HEK293T (cell line): ENCODE measurements at places on chromosomes 12 and 14.
A peak's percentile ranks its signal among the peaks of the same experiment; 100 is the strongest.

GRCh38 chr12:113782873-113783272, 183.3 kb downstream of the RBM19 start:
- no peak for DNase-seq

- peak; percentile 55 for DNase-seq
Observed at GRCh38 chr14:20606190-20606901, 15.2 kb upstream of the RNASE12 start.

DNA sequence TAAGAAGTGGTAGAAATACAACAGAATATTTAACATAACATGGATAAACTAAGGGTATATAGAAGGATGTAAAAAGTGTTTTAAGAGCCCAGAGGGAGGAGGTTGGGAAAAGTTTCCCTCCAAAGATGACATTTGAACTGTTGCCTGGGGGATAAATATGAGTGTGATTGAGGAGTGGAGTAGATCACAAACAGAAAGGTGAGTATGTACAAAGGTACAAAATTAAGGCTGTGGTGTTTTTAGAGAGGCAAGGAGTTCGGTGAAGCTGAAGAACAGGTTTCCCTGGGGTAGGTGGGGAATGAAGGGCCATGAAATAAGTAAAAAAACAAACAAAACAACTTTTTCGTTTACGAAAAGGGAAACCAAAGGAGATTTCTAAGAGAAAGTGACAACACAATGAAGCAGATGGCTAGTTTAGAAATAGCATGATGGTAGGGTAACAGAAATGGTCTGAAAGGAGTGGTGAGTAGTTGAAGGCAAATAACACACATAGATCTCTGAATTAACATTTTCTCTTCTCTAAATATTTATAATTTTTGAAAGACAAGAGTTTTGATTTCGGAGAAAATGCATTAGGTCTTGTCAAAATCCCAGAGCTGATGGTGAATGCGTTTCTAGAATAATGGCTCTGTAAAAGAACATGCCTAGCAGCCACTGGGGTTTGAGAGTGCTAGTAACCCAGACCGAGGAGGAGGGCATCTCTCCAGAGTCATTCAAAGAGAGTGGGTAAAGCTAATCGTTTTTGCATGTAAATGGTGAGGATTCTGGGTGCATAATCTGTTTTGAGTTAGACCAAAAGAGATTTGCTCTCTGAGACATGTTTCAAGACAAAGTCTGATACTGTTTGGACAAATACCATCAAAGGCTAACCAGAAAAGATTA, 240.4 kb upstream of the DCN start:
- no peak for DNase-seq

- DNase-seq: no peak
Observed at GRCh38 chr12:131188131-131189050, 234.7 kb downstream of the ADGRD1 start.

DNA sequence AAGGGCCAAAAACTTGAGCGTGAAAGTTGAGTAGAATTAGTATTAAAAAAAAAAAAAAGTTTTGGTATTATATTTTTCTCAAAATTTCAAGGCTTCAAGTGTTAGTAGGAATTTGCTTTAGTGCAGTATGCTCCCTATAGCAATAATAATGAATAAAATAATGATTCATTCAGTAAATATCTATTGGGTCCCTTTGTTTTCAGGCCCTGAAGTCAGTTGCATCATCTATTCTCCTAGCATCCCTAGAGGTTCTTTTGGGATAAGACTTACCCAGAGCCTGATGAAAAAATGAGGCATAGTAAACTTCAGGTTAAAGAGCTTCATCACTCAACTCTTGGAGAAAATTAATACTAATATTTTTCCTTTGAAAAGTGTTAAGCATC, 1.1 kb downstream of the KMT5A start:
- no peak for DNase-seq

- no peak for DNase-seq
Observed at GRCh38 chr14:35407306-35407630, 2.7 kb upstream of the NFKBIA start.

DNA sequence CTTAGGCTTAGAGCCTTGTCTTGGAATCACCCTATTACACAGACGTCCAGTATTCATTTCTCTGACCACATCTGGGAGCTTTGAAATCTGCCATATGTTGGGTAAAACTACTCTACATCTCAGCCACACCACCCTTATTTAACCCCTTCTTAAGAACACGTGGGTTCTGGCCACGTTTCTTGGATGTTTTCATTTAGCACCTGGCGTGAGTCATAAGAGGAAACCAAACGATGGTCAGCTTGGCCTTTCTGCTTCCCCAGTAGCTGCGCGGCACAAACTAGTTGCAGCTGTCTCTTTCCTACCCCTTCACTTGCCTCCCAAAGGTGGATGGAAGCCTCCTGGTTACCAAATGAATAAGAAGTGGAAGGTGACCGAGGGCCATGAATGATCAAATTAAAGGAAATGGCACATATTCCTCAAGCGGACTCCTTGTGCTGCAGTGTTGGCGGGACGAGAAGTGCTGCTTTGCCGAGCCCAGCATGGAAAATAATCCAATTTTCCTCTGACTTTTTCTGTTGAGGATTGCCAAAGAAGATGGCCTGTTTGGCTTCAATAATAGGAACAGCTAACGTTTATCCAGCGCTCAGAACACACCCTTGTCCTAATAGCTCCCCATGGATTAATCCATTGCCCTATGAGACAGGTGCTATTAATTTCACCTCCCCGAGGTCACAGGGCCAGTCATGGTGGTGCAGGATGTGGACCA, 154.1 kb downstream of the ZNF664 start:
- no peak for DNase-seq

DNA sequence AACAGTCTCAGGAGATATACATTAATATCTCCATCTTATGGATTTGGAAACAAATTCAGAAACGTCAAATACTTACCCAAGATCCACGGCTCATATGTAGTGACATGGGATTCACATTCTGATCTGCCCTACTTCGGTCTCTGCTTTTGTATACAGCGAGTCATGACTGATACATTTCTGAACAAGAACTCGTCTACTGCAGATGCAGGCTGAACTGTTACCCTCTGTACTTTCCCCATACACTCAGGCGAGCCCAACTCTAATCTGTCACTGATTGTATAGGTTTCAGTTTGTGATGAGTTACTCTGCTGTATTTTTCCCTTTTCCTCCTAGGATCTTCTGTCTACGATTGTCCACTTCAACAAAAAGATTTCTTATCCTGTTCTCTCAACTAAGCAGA, 441.6 kb downstream of the CCDC91 start:
- DNase-seq: no peak

DNA sequence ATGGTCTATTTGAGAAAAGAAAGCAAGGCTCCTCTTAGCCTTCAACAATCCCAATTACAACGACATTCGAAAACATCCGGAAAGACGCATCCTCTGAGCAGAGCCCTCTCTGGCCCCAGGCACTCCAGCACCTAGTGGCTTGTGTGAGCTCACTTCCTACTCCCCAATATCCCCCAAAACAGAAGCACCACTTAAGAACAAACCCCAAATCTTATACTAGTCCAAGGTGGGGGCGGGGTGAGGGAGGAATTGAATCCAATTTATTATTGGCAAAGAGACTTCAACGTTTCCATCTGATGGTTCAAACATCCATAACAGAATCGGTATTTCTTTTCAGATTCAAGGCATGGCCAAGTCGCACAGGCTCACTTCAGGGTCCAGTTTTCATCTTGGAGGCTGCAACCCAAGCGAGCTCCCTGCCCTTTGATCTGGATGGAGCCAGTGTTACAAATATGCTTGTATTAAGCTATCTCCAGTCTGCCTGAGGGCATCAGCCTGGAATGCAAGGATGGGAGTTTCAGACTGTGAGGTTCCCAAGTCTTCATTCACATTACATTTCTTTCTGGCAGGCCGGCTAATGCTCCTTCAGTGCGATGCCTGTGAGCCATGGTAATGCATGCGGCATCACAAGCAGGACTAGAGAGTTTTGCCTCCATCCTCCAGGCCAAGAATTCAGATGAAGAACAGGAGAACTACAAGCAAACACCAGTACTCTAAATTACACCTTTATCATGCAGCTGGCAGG, 132.5 kb upstream of the FOXN3 start:
- no peak for DNase-seq

DNA sequence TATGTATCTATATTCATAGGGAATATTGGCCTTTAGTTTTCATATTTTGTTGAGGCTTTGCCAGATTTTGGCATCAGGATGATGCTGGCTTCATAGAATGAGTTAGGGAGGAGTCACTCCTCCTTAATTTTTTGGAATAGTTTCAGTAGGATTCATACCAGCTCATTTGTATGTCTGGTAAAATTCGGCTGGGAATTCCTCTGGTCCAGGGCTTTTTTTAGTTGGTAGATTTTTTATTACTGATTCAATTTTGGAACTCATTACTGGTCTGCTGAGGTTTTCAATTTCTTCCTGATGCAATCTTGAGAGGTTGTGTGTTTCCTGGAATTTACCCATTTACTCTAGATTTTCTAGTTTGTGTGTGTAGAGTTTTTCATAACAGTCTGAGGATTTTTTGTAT, 175.2 kb downstream of the EPS8 start:
- no peak for DNase-seq

DNA sequence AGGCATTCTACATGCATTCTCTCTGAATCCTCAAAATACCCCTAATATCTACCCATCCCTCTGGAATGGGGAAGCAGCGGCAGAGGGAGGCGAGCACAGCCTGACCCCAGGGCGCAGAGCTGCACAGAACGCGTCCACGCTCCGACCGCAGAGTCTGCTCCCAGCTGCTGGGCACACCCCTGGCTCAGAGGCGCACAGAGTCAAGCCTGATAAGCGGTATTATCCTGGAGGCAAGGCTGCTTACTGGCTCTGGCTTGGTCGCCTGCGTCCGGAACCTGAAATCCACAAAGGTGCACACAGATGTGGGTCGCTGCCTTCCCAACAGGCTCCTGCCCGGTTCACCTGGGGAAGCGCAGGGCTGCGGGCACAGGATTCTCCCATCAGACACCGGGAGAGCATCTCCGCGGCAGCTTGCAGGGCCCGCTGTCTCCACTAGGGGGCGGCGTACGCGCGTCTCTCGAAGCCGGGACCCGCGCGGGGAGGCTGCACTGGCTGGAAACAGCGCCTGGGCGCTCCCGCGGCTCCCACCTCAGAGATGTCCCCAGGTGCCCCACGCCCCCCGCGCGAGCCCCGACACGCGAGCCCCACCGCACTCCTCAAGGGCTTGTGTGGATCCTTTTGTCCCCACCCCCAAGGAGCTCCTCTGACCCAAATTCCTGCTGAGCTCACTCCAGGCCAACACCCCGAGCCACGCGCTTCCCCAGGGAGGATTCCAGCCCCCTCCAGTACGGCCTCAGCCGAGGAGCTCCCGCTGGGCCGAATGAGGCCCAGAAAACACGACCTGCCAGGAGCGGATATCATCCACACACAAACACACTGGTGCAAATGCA, 120.1 kb upstream of the FZD10 start:
- peak; percentile 83 for DNase-seq

DNA sequence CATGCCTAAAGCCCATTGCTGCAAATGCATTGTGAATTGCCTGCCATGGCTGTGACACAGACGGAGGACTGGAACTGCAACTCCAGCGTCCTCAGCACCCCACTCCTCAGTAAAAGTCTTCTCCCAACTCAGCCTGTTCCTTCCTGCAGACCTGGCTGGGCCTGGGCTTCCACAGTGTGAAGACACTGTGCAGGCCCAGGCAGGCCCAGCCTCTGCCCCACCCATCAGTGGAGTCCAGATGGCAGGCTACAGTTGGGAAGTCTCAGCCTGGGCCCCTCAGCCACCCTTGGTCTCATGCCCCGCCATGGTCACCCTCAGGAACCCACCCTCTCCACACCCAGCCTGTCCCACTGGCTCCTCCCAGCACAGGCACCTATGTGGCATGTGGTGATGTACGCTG, 22.0 kb downstream of the VSX2 start:
- DNase-seq: no peak
